ENCODE measurements at places on chromosomes 16 and 17.

GRCh38 chr16:89001117-89002027 is 24.4 kb upstream of the CBFA2T3 start:
- ATAC-seq = peak; percentile 12

DNA sequence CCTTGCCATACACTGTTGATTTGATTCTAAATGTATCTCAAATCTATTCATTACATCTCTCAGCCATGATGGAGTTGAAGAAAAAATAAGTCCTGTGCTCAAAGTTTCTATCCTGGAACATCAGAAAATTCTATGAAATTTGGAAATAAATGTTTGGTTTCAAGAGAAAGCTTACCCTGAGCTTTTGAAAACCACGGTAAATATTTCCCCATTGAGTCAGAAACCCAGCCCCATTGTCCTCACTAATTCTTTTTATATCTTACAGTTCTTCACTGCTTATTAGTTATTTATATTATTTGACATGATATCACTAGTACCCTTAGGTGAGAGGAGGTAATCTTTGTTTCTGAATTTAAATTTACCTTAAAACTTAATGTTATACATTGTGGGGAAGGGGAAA is 128.5 kb downstream of the MRTFB start:
- no peak for ATAC-seq

- ATAC-seq = peak; percentile 63
These were observed at the start of gene CAPN15 for GRCh38 chr16:527015-527903. Gene CAPN15, plus strand, starts transcription at chr16:527712. Its CDS starts 19,127 bp downstream, at chr16:546839.

DNA sequence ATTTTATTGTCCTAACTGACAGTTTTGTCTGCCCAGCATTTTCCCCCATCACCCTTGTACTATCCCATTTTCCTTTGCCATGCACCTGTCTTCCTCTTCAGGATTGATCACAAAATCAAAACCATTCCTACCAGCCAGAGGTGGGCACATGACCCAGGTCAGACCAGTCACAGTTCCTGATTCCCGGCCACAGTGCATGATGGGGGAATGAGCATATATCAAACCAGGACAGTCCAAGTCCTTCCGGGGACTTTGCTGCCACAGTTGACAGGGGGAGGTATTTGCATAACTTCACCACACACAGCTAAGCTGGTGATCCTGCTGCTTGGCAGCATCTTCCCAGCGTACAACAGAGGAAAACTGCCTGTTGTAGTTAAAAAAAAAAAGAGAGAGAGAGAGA is 493.9 kb downstream of the WWOX start:
- no peak for ATAC-seq

DNA sequence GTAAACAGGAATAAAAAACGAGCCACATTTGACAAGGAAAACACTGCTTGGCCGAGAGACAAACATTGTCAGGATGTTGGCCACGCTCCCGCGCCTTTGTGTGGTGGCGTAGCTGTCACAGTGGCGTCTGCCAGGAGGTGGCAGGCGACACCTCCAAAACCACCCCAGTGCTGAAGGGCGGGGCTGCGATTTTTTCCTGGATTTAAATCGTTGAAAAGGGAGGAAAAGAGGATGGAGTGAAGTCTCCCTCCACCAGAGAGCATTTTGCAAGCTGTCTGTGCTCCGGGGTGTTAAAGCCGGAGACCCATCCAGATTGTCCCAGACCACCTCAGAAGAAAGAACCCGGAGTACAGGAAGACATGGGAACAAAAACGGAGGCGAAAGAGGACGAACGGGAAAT is 12.7 kb downstream of the MRM3 start:
- peak; percentile 24 for ATAC-seq

GRCh38 chr17:3965118-3965800 is 1.0 kb upstream of the ATP2A3 start:
- ATAC-seq = peak; percentile 56

GRCh38 chr16:15961571-15962090 is 12.2 kb downstream of the ABCC1 start:
- ATAC-seq = no peak

DNA sequence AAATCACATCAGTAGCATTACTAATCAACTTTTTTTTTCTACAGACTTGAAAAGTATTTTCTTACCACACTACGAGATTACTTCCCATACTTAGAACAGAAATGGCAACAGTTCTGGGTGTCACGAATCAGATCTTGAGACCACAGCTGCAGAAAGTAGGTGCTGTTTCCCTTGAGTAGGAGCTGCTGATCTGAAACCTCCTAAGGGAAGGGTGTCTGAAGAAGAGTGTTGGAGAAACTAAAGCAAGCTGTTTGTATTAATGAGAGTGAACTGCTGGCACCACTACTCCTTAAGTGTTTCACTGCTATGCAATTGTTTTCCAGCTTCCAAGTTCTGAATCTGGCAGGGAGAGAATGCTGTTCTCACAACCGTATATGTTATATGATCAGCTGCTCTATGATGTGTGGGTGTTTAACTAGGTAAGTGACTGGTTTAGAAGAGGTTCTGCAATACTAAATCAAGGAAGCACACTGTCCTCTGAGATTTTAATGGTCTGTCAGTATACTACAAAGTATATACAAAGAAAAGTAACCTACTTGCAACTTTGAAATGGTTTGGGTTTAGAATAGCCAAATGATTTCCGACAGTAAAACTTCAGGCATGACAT is 3.3 kb downstream of the ZNF652 start:
- no peak for ATAC-seq

GRCh38 chr17:82883419-82884031 is 43.7 kb upstream of the ZNF750 start:
- ATAC-seq = no peak

DNA sequence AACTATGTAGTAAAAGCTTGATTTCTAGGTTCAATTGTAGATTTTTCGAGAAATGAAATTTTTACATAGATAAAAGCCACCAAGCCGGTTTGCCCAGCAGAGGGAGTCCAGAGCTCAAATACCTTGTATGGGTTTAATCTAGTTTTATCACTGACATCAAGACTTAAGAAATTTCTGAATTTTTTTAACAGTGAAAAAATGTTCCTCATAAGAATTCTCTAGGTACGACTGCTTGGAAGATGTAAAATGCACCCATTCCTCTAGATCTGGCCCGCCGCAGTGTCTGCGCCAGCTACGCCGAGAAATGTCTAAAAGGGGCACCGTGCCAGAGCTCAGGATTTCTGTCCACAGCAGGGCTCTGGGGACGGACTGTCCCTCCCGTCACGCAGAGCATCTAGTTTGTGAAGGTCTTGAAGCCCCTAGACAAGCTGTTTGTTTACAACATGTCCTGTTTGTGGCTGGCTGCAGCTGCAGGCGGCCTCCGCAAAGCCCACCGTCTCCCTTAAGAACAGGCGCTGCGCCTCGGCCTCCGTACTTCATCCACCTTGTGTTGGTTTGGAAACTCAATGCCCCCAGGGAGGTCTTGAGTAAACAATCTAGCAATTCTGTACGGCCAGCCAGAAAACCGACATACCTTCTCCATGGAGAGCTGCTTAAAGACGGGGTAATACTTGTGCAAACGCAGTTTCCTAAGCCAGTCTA is 24.8 kb downstream of the MAP1LC3B start:
- ATAC-seq = no peak

DNA sequence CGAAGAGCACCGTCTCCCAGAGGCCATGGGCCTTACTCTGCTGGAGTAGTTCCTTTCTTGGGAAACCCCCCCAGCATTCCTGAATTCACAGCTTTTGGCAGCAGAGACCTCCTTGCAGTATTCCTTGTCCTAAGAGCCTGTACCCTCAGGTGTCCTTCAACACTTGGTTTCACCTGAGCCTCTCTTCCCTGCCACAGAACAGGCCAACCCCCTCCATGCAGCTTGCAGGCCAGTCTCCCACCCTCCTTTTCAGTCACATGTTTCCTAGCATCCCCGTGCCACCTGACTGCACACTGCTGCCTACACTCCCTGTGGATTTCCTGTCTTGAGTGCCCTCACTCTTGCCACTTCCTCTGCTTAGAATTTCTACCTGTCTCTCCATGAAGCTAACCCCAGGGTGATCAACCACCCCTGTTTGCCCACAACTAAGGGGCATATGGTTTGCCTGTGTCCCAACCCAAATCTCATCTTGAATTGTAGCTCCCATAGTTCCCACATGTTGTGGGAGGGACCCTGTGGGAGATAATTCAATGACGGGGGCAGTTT is 65.5 kb downstream of the DYNLRB2 start:
- ATAC-seq = no peak

DNA sequence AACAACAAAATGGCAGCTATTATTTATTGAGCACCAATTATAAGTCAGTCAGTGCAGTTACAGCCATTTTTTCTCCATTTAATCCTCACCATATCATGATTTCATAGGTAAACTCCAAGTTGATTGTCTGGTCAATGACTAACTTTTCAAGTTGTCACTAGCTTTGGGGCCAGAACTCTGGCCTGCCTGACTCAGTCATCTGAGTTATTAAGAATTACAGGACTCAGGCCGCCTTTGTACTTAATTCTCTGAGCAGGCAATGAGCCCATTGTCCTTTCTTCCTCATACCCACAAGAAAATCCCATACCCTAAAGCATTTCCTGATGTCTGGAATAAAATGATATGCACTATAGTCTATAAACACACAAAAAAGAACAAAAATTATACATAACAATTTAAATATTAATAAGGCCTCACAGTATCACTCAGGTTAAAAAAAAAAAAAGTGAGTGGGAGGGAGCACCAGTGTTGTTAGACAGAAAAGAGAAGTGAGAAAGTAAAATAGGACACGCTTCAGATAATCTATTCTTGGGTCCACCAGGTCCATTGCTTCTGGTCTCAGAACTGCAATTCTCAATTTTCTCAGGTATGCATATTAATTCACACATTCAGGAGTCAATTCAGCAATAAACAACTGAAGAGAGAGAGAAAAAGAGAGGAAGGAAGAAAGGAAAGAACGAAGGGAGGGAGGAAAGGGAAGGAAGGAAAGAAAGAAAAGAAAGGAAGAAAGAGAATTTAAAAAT is 70.2 kb downstream of the SPAG9 start:
- ATAC-seq = peak; percentile 84

- no peak for ATAC-seq
These were observed 25.0 kb downstream of the ALOX15 start for GRCh38 chr17:4616476-4616875.

- peak; percentile 85 for ATAC-seq
These were observed 110.7 kb downstream of the WWOX start for GRCh38 chr16:78209951-78210661.

GRCh38 chr16:74785031-74785430 is 10.4 kb upstream of the FA2H start:
- no peak for ATAC-seq

DNA sequence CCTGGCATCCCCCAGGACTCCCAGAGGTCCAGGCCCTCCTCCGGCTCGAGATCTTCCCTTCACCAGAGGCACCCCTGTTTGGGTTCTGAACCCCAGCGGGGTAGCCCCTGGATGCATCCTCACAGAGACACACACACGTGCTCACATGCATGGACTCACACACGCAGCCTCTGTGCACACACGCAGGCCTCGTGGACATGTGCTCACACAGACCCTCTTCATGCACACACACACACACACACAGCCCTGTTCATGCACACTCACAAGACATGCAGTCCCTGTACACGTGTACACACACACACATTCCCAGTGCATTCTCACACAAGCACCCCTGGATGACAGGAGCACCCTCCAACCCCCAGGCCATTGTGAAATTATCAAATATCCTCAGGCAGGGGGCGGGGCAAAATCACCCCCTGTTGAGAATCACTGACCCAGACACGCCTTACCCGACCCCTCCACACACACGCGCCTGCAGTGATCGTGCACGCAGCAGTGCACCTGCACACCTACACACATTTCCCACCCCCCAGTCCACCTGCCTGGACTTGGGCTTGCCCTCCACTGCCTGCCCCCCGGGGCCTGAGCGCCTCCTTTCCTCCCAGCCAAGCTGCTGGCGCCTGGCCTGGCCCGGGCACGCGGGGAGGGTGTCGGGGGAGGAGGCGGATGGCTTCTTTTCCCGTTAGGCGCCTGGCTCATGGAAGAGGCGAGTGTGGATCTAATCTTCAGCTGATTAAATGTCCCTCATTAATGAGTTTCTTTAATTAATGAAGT is 62.6 kb downstream of the ENGASE start:
- ATAC-seq = no peak

GRCh38 chr16:86735727-86736126 is 157.4 kb downstream of the FOXL1 start:
- no peak for ATAC-seq

DNA sequence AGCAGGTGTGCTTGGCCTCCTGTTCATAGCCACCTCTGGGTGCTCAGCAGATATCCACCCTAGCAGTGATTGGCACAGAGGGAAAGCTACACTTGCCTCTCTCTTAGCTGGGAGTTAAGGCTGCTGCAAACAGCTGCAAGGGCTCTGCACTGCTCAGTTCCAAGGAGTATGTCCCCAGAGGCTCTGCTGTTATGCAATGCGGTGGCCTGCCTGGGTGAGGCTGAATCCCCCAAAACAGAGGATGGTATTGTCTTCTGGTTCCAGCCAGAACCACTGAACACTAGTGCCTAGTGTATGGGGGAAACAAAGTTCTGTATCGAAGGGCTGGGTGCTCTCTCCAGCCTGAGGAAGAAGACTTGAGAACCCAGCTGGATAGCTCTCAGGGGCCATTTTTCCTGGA is 16.8 kb downstream of the TMEM94 start:
- ATAC-seq = no peak

DNA sequence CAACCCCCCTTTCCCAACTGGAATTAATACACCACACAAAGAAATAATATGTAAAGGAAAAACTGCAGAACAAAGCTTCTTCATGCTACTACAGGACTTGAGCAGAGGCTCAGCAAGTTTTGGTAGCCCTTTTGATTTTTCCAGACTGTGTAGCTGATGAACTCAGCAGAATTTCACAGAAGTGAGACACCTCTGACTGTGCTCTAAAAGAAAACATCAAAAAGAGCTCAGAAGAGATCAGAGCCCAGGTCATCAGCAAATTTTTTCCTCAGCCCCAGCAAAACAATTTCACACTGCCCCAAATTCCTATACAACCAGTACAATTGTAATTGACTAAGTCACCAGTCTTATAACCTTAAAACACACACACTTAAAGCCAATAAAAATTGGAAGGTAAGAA is 38.0 kb downstream of the TTC19 start:
- no peak for ATAC-seq

GRCh38 chr16:65922923-65923322 is 443.6 kb upstream of the CDH5 start:
- no peak for ATAC-seq

DNA sequence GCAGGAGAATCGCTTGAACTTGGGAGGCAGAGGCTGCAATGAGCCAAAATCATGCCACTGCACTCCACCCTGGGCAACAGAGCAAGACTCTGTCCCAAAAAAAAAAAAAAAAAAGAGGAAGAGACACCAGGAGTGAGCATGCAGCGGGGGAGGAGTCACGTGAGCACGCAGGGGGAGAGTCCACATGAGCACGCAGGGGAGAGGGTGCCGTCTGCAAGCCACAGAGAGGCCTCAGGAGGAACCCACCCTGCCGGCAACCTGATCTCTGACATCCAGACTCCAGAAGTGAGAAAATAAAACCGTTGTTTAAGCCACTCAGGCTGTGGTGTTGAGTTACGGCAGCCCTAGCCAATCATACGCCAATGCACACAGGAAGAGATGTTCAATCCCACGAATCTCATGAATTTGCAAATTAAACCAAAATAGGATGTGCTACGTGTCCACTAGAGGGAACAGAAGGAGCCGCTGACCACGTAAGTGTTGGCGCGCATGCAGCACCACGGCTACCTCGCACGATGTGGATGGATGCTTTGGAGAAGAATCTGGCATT is 42.2 kb downstream of the CCDC57 start:
- ATAC-seq = no peak

Measured in esophagus mucosa (tissue), 1 donor.